CD4-positive, alpha-beta T cell treated with Interleukin-10 for 1 hour (primary cell): ENCODE measurements at places on chromosomes 6 and 20.

GRCh38 chr6:158257425-158257759 is 54.9 kb upstream of the TULP4 start:
- DNase-seq = no peak

DNA sequence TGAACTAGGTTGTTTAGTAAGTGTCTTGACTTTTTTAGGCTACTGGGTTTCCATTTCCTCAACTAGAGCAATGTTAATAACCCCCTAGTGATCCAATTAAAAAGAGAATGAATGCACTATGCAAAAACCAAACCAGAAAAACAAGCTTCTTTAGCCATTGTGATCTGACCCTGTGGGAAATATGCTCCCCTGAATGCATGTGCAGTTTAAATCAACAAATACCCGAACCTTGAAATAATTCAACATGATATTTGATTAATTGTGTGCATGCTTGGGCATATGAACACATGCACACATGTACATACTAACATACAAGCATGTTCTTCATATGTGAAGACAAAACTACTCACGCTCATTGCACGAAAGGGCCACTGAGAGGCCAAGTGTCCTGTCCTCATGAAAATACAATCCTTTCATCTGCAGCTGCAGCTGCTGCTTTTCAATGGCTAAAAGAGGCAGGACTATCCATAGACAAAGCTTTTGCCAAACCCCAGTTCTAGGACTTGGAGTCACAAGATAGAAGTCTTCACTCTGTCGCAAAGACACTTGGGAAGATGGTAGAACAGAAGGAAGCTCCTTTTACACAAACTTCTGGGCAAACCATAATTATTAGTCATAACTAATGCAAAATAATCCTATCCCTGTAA is 207.1 kb upstream of the POU3F2 start:
- DNase-seq = no peak

DNA sequence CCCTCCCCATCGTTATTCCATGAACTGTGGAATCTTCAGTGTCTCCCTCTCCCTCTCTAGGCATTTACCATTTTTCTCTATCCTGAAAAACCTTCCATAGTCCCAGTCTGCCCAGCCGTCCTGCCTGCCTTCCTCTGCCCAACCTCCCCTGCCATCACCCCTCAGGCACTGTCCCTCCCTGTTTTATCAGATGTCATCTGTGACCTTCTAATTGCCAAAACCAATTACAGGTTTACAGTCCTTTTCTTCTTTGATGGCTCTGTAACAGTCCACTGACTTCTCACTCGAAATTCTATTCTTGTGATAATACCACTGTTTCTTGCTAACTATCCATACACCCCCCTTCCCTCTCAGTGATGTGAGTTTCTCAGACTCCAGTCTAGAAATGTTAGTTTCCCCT is 2.3 kb upstream of the SLC23A2 start:
- no peak for DNase-seq

- no peak for DNase-seq
Observed at GRCh38 chr6:126546541-126547120, 206.7 kb downstream of the CENPW start.

GRCh38 chr6:44650495-44650894 is 263.0 kb downstream of the CDC5L start:
- DNase-seq = no peak

- DNase-seq = no peak
Observed at GRCh38 chr6:132131758-132132157, 180.6 kb upstream of the CCN2 start.

DNA sequence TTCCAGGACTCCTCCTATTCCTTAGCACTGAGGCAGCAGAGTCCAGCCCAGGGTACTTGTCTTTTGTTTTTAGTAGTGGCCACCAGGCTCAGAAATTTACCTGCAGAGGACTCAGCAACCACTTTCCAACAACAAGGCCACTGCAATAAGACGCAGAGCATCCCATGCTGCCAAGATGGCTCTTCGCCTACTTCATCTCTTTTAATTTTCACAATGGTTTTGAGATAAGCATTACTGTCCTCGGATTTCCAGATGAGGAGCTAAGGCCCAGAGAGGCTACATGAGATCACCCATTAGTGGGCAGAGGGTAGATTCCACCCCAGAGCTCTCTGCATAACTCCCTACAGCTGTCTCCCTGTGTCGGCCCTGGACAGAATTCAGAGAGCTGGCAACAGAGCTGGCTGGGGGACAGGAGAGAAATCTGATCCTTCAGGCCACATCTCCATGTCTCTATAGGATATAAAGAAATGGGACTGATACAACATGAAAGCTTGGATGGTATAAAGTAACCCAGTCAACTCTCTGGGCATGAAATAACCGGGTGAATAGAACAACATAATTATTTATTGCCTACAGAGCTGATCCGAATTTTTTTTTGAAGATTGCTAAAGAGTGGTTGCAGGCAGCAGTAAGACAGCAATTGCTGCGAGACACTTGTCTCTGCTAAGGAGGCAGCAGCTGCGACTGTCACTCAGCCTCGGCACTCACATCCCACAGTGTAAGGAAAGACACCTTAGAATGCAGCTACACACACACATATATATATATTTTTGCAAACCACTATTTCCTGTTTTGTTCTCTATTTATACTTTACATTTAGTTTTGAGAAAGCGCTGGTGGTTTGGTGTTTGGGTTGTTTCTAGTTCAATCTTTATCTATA is 37.2 kb downstream of the SCML4 start:
- DNase-seq = peak; percentile 57

- no peak for DNase-seq
Observed at GRCh38 chr6:89021629-89022028, 58.2 kb upstream of the RNGTT start.

- no peak for DNase-seq
Observed at GRCh38 chr6:53985366-53985765, 125.9 kb upstream of the MLIP start.

GRCh38 chr20:34560141-34560523 is 1.6 kb downstream of the MAP1LC3A start:
- no peak for DNase-seq

GRCh38 chr20:6418732-6419131 is 295.9 kb upstream of the FERMT1 start:
- no peak for DNase-seq

- no peak for DNase-seq
Observed at GRCh38 chr20:11232896-11233295, 559.1 kb upstream of the JAG1 start.

GRCh38 chr6:39992861-39993622 is 58.8 kb upstream of the MOCS1 start:
- DNase-seq = no peak

DNA sequence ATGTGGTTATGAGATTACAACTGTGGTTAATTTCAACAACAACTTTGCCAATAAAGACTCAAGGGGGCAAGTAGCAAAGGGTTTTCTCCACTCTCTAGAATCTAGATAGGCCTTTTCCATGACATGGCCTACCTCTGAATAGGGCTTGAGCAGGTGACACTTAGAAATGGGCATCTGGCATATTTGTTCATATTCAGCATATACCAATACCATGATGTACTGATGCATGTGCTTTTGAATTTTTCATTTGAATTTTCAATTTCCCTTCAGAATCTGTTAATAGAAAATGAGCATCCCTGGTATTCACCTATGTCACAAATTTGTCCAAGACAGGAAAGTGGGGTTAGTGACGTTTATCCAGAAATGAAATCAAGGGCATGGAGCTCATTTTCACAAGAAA is 757.5 kb upstream of the NRSN1 start:
- no peak for DNase-seq

GRCh38 chr6:98839781-98840361 is 5.5 kb downstream of the POU3F2 start:
- DNase-seq = no peak

GRCh38 chr20:33664762-33665144 is 2.0 kb upstream of the ACTL10 start:
- DNase-seq = no peak

DNA sequence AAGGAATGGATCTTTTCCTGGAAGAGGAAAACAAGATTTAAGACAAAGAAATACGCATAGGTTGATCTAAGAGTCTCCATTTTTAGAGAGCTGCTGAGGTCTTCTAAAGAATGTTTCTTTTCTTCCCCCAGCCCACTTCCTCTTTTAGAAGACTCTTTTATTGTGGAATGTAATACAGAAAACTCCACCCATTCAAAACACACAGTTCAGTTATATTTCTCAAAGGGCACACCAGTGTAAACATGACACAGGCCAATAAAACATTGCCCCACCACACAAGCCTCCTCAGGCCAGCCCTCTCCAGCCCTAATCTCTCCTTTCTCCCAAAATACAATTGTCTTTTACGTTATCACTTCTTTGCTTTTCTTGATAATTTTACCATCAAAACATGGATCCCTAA is 42.8 kb downstream of the SLC35B3 start:
- DNase-seq = no peak

GRCh38 chr20:35635652-35636051 is 20.0 kb downstream of the SPAG4 start:
- DNase-seq = no peak

GRCh38 chr6:31948753-31949413 is 3.0 kb downstream of the CFB start:
- no peak for DNase-seq

DNA sequence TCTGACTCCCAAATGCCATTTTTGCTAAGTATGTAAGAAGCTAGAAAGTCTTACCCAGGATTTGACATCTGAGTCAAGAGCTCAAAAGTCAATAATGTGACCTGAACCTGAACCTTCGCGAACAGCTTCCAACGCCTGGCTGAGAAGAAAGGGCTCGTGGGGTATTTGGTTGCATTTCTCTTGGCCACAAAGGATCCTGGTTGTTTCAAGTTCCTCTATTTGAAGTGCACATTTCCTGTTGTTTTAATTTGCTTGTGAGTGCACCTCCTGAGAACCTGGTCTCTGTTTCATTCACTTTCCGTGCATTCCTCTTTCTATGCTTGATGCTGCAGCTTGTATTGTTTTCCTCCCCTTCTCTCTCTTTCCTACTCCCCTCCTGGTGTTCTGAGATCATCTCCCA is 212.5 kb downstream of the FOXA2 start:
- no peak for DNase-seq

GRCh38 chr6:52417675-52418111 is 2.4 kb upstream of the EFHC1 start:
- no peak for DNase-seq

DNA sequence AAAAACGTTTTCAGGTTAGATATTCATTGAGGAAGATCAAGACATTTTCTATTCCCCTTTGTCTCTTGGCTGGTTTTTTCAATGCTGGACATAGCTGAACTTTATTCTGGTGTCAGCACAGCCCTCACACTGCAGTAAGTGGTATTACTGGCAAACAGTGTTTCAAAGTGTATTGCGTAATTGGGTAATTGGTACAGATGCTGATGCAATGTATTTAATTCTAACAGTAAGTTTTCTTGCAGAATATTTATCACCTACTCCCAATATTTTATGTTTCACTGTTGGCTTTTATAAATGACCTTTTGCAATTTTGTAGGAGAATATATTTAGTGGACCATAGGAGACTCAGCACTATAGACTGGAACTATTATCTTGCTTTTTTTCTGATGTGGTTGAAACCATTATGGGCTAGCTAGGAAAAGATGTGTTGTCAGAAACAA is 287.6 kb upstream of the SOX4 start:
- DNase-seq = no peak

- DNase-seq = no peak
Observed at GRCh38 chr6:6942831-6943230, 164.9 kb upstream of the RREB1 start.

- no peak for DNase-seq
Observed at GRCh38 chr6:156828280-156828703, 51.1 kb downstream of the ARID1B start.

DNA sequence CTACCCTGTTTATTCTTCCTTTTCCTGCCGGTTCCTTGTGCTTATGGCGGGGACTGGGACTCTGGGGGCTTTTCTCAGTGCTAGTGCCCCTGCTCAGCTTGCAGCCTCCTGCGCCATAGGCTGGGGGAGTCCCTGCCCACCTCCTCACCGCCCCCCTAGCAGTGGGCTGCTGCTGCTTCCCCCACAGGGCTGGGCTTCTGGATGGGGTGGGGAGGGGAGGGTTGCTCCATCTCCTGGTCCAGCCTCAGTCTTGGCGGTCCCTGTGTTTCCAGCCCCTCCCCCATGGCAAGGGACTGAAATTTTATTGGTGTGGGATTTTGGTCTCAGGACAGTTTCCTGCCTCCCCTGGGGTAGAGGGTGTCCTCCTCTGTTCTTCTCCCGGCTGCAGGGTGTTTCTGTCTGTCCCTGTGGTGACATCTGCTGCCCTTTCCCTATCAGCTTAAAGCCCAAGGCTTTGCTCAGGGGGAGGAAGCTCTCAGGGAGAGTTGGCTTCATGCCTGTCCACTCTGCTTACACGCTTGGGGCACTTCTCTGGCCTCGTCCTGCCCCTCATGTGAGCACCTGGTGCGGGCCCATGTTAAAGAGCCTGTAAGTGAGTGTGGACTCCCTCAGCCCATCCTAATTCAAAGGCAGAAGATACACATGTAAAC is 100.6 kb downstream of the HIVEP1 start:
- DNase-seq = no peak

GRCh38 chr20:48070991-48071652 is 285.8 kb upstream of the SULF2 start:
- no peak for DNase-seq

DNA sequence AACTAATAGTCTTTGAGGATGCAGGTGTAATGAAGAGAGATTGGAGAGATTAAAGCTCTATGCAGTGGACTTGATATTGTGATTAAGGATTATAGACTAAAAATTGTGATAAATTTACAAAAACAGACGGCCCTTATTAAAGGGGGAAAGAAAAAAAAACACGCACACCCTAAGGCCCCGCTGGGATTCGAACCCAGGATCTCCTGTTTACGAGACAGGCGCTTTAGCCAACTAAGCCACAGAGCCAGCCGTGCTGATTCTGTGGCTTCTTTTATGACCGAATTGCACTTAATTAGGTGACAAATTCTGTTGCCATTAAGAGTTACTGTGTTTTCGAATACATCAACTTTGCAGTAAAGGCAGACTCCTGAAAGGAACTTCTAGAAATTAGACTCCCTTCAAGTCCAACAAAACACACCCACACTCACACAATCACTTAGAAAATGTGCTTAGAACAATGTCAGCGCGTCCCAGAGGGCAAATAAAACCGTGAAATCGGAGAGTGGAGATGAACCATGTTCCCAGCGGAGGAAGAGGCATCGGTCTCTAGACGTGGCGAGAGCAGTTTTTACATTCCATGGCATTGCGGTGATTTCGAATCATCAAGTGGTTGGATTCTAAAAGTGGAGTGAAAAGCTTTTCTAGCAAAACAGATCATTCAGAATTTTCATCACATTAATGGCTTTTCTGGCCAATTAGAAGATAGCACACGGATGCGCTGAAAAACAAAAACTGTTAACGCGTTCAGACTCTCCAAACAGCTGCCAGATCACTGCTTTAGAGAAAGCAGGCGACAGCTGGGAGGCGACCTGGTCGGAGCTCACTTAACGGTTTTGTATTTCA is 122.6 kb downstream of the GPX5 start:
- DNase-seq = peak; percentile 35

GRCh38 chr6:28901831-28902230 is 22.0 kb downstream of the TRIM27 start:
- DNase-seq = no peak
